ENCODE measurements at places on chromosomes 13 and 19. TPM values are rescaled to one million over a fixed set of nuclear protein-coding genes. Genes with fewer than 3 reads are reported as not detected.

GRCh38 chr13:30807392-30807791 lies 72.0 kb downstream of the ALOX5AP start:
- DNase-seq = no peak

The CDC42EP5 gene
- total RNA-seq = 38.2 TPM

The IGSF23 gene
- total RNA-seq = not detected

DNA sequence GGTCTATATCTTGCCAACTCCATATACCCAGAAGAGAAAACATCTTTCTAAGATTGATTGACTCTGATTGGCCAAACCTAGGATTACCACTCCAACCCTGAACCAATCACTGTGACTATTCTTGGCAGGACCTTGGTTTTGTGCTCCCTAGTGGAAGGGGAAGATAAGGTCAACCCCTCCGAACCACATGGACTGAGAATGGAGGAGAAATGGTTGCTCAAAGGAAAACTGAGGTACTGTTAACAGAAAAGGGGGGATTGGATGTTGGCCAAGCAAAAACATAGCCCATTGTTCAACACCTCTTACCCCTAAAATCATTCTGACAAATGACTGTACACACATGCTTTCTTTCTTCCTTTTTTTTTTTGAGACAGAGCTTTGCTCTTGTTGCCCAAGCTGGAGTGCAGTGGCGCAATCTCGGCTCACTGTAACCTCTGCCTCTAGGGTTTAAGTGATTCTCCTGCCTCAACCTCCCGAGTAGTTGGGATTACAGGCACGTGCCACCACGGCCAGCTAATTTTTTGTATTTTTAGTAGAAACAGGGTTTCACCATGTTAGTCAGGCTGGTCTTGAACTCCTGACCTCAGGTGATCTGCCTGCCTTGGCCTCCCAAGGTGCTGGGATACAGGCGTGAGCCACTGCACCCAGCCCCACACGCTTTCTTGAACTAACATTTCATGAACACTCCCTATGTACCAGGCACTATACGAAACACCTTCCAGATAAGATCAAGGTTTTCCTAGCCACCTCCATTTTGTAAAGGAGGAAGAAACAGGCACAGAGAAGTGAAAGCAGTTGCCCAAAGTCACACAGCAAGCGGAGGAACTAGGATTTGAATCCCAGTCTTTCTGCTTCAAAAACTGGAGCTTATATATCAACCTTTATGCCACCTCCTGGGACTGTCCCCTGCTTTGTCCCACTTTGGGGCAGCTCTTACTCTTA lies 6.5 kb downstream of the MEIOSIN start:
- DNase-seq = no peak

DNA sequence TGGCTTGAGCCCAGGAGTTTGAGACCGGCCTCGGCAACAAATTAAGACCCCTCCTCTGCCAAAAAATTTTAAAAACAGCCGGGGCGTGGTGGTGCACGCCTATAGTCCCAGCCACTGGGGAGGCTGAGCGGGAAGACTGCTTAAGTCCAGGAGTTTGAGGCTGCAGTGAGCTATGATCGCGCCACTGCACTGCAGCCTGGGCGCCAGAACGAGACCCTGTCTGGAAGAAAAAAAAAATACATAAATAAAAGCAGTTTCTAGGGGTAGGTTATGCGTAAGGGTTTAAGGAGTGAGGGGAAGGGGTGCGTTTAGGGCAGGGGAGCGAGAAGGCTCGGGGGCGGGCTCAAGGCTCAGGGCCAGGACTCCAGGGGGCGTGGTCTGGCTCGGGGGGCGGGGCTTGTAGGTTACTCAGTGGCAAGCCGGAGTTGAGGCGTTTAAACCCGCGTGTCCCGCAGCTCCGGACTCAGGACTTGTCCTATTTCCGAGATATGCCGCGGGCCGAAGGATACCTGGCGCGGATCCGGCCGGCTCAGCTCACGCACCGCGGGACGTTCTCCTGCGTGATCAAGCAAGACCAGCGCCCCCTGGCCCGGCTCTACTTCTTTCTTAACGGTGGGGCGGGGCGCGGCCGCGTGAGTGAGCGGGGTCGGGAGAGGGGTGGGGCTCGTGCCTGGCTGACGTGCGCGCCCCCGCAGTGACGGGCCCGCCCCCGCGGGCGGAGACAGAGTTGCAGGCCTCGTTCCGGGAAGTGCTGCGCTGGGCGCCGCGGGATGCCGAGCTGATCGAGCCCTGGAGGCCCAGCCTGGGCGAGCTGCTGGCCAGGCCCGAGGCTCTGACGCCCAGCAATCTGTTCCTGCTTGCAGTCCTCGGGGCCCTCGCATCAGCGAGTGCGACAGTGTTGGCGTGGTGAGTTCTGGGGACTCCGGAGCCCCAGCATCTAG lies 10.7 kb downstream of the SPACA6 start:
- peak; percentile 99 for DNase-seq

The PSMD8 gene
- total RNA-seq = 123 TPM

The ADGRE3 gene
- 17.3 TPM for total RNA-seq

The PROZ gene
- not detected for total RNA-seq

DNA sequence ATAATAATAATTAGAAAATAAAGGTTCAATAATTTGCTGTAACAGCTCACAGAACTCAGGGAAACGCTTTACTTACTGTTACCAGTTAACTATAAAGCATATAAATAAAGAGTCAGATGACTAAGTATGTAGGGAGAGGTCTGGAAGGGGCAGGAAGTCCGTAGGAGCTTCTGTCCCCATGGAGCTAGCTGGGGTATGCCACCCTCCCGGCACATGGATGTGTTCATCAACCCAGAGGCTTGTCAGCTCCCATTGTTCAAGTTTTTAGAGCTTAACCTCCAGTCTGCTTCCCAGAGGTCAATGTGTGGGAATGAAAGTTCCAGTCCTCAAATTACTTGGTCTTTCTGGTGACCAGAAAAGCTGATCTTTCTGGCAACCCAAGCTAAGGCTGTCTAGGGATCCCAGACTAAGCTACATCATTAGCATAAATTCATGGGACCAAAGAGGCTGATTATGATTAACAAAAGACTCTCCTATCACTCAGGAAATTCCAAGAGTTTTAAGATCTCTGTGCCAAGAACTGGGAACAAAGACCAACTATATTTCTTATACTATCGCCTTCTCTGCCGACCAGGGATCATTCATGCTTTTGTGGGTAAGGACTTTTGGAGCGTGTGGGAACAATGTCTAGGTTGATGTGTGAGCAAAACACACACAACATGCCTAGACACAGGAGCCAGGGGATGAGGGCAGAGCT lies 31.7 kb upstream of the ZNF507 start:
- DNase-seq = no peak

All from upper lobe of right lung (tissue), 1 donor.